ENCODE measurements at places on chromosomes 13 and 19.

DNA sequence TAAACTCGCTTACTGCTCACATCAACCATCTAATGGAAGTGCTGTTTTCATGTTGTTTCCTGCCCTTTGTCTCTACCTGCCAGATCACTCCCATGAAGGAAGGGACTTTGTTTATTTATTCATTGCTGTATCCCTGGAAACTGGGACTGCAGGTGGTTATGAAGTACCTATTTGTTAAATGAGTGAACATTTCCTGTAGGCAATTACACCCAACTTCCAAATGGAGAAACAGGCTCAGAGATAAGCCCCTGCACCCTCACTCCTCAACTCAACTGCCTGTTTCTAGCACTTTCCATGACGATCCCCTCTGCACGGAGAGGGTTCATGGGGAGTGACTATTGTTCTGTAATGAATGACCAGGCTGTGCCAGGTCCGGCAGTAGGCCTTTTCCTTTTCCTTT is 1.9 kb upstream of the SELENOW start:
- DNase-seq: no peak

- no peak for DNase-seq
These were observed 104.7 kb downstream of the DCLK1 start for GRCh38 chr13:36026531-36026930.

GRCh38 chr13:109233293-109233692 is 553.1 kb downstream of the IRS2 start:
- no peak for DNase-seq

GRCh38 chr13:98315902-98316301 is 138.8 kb upstream of the RNF113B start:
- no peak for DNase-seq

DNA sequence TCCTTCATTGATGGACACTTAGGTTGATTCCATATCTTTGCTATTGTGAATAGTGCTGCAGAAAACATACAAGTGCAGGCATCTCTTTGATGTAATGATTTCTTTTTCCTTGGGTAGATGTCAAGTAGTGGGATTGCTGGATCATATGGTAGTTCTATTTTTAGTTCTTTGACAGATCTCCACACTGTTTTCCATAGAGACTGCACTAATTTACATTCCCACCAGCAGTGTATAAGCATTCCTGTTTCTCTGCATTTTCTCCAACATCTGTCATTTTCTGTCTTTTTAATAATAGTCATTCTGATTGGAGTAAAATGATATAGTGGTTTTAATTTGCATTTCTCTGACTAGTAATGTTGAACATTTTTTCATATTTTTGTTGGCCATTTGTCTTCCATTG is 116.7 kb downstream of the LMO7 start:
- no peak for DNase-seq

DNA sequence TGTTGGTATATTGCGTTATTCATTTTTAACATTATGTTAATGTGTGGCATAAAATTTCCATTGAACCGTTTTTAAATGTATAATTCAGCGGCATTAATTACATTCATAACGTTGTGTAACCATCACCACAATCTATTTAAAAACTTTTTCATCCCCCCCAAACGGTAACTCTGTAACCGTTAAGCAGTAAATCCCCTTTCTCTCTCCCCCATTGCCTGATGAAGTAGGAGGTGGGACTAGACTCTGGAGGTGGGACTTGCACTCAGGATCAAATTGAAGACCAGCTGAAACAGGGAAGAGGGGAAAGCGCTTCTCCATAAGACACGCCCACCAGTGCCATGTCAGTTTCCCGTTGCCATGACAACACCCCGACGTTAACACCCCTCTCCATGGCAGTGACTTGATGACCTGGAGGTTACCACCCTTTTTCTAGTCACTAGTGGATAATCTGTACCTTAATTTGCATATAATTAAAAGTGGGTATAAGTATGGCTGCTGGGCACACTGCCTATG is 16.8 kb downstream of the CLEC11A start:
- DNase-seq: peak; percentile 46

GRCh38 chr19:33580026-33580644 is 41.6 kb upstream of the CHST8 start:
- no peak for DNase-seq

- no peak for DNase-seq
These were observed 113.8 kb downstream of the TBC1D4 start for GRCh38 chr13:75368167-75368566.

DNA sequence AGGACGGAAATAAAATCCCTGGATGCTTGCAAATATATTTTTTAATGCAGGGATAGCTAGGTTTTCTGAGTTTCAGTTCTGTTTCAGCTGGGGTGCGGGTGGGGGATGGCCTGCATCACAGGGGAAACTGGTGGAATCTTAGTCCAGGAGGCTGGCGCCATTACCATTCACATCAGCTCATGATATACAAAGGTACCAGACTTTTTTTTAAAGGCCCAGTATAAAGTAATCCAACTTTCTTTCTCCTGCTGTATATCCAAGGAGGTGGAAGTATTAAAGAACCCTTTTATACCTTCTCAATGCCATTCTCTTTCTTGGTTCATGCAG is 343.8 kb downstream of the KCNRG start:
- DNase-seq: no peak

- no peak for DNase-seq
These were observed 1.5 kb upstream of the PRR12 start for GRCh38 chr19:49589502-49589905.

- DNase-seq: no peak
These were observed 31.8 kb upstream of the USE1 start for GRCh38 chr19:17183271-17183761.

DNA sequence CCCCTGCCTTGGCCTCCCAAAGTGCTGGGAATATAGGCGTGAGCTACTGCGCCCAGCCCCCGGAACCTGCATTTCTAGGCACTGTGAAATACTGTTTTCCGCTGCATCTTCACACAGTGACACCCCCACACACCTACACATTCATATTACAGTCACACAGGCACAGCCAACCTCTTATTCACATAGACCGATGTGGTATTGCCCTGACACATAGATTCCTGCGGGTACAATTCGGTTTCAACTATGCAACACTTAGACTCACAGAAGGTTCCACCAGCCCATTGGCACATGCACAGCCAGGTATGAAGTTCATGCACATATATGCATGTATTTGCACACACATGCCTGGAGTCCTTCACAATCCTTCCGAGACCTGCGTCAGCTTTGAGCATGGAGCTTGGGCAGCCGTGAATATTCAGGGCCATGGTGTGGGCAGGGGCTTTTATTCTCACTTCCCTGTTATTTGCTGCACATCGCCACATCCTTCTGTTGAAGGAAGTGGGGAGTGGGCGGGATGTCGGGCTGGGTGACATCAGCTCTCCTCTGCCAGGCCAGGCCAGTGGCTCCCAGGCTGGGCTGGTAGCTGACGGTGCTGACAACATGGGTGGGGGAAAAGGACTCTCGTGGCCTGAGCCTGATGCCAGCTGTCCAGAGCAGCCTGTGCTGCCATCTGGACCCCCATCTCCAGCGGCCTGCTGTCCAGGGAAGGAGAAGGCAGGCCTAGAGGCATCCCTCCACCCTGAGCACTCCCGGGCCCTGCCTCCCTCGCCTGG is 5.4 kb upstream of the CDC37 start:
- no peak for DNase-seq

GRCh38 chr13:22193070-22193469 is 522.2 kb downstream of the FGF9 start:
- no peak for DNase-seq

DNA sequence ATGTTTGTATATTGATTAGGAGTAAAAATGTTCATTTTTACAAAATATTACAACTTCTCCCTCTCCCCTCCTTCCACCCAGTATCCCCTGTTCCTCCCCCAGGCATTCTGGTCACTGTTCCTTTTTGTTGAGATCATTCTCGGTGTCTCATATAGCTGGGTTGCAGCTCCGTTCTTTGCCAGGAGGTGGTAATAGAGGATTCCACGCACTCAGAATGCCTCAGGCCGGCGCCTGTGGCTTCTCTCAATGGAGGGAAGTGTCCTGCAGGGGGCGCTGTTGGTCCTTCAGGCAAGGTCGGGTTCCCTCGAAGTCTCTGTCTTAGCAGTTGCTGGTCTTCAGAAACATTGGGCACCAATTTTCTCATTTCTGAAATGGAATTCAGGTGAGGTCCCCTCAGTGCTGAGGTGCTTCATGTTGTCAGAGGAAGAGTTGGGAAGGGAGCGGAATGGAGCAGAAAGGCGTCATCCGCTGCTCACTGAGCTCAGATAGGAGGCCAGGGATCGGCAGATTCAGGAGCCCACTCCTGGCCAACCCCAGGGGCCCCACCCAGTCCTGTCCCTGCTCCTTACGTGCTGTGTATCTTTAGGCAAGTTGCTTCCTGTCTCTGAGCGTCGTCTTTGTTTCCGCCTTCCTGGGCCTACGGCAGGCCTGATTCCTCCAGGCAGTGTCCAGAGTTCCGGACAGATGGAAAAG is 10.3 kb upstream of the GARIN5A start:
- DNase-seq: peak; percentile 54

DNA sequence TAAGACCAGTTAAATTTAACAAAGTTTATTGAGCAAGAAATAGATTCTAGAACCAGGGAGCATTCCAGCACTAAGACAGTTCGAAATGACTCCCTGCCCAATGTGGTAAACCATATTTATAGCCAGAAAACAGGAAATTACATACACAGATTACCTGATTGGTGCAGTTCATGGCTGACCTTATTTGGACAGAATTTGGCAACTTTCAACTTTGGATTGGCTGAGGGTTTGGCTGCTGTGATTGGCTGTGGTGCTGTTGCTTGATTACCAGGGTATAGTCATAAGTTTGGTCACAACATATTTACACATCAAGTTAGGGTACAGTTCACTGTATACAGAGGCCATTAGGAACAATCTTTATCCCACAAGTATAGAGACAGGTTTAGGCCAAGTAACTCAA is 984.8 kb upstream of the MIR17HG start:
- DNase-seq: no peak

- DNase-seq: no peak
These were observed 149.1 kb downstream of the KLF12 start for GRCh38 chr13:73984949-73985691.

- DNase-seq: peak; percentile 60
These were observed 627 bp downstream of the LIN7B start for GRCh38 chr19:49114630-49115363.

GRCh38 chr19:5966215-5966614 is 11.7 kb downstream of the RANBP3 start:
- DNase-seq: no peak

DNA sequence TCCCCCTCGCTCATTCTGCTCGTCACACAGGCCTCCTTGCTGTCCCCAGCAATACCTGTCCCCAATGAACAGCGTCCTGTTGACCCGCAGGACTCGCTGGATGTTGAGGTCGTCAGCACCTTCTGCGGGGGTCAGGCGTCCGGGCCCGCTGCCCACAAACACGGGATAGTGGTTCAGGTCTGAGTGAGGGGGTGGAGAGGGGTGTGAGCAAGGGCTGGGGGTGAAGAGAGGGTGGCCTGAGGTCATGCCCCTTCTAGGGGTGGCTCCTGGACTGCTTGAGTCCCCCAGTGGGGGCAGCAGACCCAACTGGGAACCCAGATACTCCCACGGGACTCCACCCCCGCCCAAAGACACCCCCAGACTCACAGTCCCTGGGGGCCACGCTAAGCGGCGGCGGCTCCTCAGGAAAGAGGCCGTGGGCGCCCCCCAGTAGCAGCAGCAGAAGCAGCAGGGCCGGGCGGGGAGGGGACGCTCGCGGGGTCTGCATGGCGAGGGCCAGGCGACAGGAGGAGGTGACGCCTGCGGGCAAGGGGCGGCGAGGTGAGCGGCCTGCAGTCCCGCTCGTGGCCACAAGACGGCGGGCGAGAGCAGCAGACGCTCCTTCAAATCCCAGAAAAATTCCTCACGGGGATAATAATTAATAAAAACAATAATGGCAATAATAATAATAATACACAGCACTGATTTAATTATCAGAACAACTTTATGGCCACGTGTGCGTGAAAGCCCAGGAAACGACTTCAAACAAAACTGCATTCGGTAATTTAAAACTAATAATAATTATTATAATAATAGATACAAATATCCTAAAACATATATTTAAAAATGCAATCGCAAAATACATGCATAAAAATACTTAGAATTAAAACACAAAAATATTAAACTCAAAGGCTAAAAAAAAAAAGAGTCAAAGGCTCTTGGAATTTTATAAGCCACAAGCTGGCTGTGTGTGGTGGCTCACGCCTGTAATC is 1.2 kb downstream of the SEMA6B start:
- peak; percentile 84 for DNase-seq

- DNase-seq: peak; percentile 89
These were observed at the start of gene IFI30 for GRCh38 chr19:18173572-18174288. Gene IFI30, plus strand, starts transcription at chr19:18173813. Its CDS starts 29 bp downstream, at chr19:18173842.

GRCh38 chr19:43638214-43638994 is 1.2 kb downstream of the CADM4 start:
- no peak for DNase-seq

All from iPS-NIHi11 (cell line).